GM18507 (cell line): ENCODE measurements at places on chromosomes 7 and 10.

- no peak for DNase-seq
Measured at GRCh38 chr10:6071181-6072175, 9.3 kb upstream of the IL2RA start.

- DNase-seq = no peak
Measured at GRCh38 chr7:121039994-121040393, 51.5 kb downstream of the CPED1 start.

GRCh38 chr7:45143616-45144015, 14.0 kb upstream of the RAMP3 start:
- no peak for DNase-seq

DNA sequence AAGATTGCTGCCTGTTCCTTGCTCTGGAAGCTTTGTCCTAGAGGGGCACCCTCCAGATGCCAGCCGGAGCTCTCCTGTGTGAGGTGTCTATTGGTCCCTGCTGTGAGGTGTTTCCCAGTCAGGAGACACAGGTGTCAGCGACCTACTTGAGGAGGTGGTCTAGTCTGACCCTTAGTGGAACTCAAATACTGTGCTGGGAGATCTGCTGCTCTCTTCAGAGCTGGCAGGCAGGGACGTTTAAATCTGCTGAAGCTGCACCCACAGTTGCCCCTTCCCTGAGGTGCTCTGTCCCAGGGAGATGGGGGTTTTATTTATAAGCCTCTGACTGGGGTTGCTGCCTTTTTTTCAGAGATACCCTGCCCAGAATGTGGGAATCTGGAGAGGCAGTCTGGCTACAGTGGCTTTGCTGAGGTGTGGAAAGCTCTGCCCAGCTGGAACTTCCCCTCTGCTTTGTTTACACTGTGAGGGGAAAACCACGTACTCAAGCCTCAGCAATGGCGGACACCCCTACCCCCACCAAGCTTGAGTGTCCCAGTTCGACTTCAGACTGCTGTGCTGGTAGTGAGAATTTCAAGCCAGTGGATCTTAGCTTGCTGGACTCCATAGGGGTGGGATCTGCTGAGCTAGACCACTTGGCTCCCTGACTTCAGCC, 119.2 kb downstream of the PPP1R9A start:
- no peak for DNase-seq

- no peak for DNase-seq
Measured at GRCh38 chr10:34889004-34889869, 74.1 kb upstream of the PARD3 start.

GRCh38 chr10:29646238-29646902, 11.6 kb upstream of the SVIL start:
- no peak for DNase-seq

GRCh38 chr7:44430054-44430453, 60.4 kb downstream of the NUDCD3 start:
- DNase-seq = no peak

GRCh38 chr7:777728-778078, 50.6 kb upstream of the PRKAR1B start:
- no peak for DNase-seq

DNA sequence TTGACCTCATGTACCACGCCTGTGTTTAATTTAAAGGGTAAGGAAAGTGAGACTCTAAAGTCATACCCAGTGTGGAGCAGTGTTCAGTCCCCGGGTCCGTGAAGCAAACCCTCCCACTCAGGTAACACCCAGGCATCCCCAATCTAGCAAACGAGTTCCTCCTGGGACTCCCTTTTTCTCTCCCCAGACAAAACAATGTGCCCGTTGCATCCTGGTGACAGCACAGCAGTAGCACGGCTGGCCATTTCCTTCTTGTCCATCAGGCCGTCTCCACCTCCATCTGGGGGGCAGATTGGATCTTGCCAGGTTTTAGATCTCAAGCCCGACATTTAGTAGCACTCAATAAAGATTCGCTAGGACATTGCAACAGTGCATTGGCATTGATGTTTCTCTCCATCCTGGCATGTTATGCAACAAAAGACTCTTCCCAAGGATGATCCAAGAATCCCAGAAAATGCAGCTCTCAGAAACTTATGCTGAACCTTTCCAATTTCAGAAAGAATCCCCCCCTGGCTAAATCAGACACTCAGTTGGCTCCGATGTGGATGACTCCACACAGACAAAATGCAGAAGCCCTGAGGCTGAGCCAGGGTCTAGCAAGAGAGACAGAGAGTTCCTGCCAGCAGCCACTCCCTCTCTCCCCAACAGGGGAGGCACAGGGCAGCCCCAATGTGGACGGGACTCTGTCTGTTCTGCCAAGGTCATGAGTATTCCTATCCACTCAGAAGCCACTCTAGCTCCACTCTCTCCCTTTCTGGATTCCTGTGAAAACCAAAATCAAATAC, 274.5 kb upstream of the MGMT start:
- DNase-seq = no peak

DNA sequence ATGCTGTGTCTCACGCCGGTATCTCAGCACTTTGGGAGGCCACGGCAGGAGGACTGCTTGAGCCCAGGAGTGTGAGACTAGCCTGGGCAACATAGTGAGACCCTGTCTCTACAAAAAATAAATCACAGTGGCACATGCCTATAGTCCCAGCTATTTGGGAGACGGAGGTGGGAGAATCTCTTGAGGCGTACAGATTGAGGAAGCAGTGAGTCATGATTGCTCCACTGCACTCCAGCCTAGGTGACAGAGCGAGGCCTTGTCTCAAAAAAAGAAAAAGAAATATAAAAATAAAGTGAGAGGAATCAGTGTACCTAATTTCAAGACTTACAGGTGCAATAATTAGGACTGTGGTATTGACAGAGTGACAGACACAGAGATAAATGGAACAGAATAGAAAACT, 23.9 kb downstream of the SLC25A40 start:
- no peak for DNase-seq

DNA sequence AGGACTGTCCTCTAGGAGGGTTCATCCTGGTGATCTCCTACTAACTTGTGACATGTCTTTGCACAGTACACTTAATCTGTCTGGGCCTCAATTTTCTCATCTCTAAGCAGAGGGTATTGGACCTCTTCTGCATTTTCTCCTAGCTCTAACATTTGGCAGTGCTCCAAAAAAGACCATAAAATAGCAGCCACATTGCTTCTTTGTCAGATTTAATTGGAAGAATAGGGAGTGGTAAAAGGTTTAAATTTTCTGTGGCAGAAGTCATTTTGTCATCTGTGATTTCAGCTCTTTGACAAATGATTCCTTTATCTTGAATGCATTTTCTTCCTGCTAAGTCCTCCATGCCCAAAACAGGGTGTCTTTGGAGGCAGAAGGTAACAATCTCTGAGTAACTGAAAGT, 289.9 kb upstream of the LRGUK start:
- DNase-seq = no peak
